ENCODE measurements at places on chromosomes 2 and 18.

- no peak for DNase-seq
Observed at GRCh38 chr18:49277395-49278036, 182.9 kb downstream of the DYM start.

DNA sequence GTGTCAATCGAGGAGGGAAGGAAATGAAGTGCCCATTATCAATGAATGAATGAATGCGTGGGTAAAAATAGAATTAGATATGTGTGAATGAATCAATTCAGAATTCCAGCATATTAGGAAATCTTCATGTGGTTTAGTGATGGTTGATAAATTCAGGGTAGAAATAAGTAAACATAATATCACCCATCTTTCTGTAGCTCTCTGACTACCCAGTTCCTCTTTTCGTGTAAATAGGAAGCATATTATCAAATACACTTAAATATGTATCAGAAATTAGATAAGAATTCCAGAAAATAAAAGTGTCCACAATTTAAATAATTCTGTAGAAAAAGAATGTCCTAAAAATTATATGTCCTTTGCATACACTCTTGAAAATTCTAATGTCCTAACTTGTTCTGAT is 552.9 kb upstream of the LRATD1 start:
- no peak for DNase-seq

- DNase-seq, result no peak
Observed at GRCh38 chr2:143475041-143475776, 346.0 kb downstream of the ARHGAP15 start.

- no peak for DNase-seq
Observed at GRCh38 chr2:61670591-61671501, 132.7 kb upstream of the XPO1 start.

GRCh38 chr2:239017491-239018098 is 169.7 kb downstream of the TWIST2 start:
- no peak for DNase-seq

- no peak for DNase-seq
Observed at GRCh38 chr2:200367155-200367554, 60.7 kb downstream of the SPATS2L start.

DNA sequence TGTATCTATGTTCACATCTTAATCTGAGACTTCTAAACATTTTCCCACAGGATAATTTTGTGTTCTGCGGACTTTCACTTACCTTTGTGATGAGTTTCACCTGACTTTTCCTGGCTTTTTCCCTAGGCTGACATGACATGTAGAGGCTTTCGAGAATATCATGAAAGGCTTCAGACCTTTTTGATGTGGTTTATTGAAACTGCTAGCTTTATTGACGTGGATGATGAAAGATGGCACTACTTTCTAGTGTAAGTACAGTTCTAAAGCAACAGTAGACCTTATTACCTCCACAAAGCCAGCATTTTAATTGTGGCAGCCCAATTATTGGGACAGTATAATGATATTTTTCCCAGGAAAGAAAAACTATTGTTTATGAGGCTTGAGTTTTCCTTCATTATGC is 34.1 kb upstream of the METAP1D start:
- DNase-seq, result no peak

DNA sequence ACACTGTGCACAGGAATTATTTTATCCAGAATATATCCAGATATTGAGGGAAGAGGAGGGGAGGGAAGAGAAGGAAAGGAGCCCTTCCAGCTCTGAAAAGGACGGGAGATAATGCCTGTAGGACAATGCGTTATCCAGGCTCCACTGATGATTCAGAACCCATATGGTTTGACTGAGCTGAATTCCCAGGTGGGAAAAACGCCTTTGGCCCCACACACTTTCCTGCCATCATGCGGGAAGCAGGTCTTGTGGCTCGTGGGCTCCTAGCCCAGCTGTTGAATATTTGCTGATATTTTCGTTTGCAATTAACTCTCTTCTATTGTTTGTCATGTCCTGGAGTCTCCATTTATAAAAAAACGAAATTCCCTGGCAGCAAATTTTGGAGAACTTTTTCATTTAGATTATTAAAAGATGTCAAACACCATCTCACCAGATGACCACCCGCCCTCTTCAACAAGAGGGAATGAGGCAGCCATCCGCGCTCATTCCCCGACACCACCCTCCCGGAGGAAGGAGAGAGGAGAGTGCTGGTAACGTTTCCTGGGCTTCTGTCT is 8.9 kb downstream of the COL6A3 start:
- no peak for DNase-seq

GRCh38 chr2:231531883-231532755 is 1.9 kb upstream of the NMUR1 start:
- no peak for DNase-seq

GRCh38 chr18:52216666-52217065 is 123.3 kb upstream of the DCC start:
- no peak for DNase-seq

DNA sequence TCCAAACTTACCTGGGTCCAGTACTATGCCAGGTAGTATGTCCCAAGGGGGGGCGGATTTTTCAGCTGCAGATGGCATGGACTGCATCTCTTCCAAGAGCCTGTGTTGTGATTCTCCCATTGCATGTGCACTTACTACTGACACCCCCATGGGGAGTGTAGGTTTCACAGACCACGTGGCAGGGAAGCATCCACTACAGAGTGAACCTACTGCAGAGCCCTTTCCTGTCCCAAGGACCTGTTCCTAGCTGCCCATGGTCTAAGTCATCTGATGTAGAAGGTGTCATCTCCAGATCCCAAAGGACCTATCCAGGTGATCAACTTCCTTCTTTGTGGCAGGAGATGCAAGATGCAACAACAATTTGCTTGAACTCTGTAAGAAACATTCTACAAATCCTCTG is 9.9 kb upstream of the SULT1C3 start:
- no peak for DNase-seq

- DNase-seq, result no peak
Observed at GRCh38 chr18:59035591-59035990, 104.1 kb upstream of the SEC11C start.

- DNase-seq, result no peak
Observed at GRCh38 chr2:55985406-55985805, 61.8 kb upstream of the EFEMP1 start.

- no peak for DNase-seq
Observed at GRCh38 chr2:109535217-109535946, 78.4 kb downstream of the SEPTIN10 start.

DNA sequence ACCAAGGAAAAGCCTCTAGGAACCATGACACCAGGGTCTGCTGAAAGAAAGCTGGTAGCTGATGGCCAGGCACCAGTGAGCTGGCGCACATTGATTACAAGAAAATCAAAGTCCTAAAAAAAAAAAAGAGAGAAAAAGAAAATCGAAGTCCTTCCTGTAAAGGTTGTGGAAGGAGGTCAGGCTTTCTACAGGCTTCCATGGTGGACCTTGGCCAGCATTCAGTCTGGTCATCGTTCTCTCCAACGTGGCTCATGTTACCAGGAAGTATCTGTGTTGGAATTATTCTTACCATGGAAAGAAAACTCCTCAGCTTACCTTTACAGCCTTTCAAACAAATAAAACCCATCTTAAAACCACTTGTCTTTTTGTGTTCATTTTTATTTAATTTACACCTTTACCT is 65.6 kb downstream of the CYB5A start:
- DNase-seq, result no peak

- no peak for DNase-seq
Observed at GRCh38 chr2:46098621-46099062, 198.6 kb upstream of the EPAS1 start.

DNA sequence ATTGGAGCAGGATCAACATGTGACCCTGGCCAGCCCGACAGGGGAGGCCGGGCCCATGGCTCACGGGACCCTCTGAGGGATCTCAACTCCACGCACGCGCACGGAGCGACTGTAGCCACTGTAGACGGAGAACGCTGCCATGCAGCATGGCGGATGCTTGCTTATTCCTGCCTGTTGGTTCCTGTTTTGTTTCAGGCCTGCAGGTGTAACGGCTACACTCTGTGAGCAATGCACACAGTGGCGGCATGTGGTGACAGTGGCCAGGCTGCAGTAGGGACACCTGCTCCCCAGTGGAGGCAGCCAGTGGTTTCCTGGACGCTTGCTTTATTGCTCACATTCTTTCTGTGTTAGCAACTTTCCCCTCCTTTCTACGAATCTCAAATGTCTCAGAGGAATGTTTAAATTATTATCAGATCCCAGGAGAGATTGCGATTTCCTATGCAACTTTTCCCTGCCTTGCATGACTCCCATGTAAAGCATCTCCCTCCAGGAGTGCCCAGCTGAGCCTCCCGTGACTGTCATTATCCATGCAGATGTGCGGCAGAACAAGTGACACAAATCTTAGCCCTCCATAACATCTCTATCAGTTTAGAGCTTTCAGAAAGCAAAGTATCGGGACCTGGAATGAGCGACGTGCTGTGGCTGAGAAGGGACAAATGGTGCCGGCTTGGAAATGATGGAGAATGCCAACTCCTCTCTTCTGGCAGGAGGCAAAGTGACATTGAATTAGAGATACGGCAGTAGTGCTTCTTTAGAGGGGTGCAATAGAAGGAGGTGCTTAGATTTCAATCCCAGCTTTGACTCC is 209.7 kb downstream of the ASB1 start:
- DNase-seq, result no peak

DNA sequence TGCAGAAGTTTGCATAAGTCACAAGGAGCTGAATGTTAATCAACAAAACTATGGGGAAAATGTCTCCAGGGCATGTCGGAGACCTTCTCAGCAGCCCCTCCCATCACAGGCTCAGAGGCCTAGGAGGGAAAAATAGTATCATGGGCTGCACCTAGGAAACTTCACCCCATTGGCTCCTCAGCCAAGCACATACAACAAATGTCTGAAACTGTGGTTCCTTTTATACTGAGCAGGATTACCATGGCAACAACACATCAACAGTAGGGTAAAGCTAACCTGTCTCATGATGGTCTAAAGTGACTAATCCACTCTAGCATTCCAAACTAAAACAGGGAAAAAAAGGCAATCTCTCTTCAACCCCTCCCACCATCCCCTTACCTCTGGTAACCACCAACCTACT is 3.2 kb upstream of the NEMP2 start:
- DNase-seq, result no peak

GRCh38 chr2:231930593-231931281 is 4.5 kb upstream of the NPPC start:
- no peak for DNase-seq

DNA sequence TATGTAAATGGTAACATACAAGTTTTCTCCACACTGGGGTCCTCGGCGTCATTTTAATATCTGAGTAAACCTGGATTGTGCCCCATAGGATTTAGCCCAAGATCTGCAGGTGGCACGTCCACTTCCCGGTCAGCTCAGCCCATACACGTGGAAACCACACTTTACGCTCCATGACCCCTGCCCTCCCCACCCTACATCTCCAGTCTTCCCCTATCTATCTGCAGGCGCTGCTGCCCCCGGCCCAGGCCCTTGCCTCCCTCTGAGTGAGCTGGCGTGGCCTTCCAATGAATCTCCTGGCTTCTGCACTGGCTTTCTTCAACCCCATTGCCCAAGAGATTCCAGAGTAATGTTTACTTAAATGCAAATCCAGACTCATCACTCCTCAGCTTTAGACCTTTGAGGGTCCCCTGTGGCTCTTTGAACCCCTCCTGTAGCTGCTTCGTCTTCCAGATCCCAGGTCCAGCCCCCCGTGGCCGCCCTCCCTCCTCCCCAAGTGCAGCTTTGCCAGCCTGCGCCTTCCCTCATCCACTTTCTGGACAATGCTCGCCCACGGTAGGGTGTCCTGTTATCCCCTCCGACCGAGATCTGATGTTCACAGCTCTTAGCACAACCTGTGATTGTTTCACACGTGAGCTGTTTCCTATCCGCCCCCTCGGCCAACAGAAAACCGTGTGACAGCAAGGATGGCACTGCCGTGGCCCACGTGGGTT is 421.4 kb upstream of the SALL3 start:
- DNase-seq, result no peak

DNA sequence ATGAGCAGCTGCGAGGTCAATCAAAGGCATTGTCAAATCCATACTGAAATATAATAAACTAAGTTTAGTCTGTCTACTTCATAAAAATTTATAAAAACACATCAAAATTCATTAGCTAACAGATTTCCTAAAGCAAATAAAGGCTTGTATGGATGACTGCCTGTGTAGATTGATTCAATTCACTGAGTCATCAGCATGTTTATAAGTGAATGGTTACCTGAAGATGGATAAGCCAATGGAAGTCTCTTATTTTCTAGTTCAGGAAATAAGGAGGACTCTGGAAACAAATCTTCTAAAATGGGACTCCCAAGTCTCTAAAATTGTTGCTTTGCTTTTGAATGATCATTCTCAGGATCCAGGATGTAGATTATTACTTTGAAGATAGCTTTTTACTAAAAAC is 57.0 kb upstream of the HNRNPA3 start:
- no peak for DNase-seq

- no peak for DNase-seq
Observed at GRCh38 chr2:214203214-214203613, 207.6 kb upstream of the VWC2L start.

DNA sequence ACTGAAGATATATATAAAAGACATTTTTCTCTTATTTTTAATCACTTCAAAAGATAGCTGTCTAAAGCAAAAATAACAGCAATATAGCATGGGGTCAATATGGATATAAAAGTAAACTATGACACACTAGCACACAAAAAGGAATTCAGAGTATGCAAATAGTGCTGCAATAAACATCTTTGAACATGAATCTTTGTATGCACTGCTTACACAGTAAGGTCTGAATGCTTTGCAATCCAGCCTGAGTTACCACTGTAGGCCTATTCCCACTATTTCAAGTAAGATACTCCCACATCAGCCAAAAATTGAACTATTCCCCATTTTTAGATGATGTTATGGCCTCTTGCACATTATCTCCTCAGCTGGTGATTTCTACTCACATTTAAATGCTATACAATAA is 27.4 kb upstream of the ERCC3 start:
- no peak for DNase-seq

GRCh38 chr2:40395169-40396073 is 56.5 kb downstream of the SLC8A1 start:
- DNase-seq, result no peak

GRCh38 chr2:106530866-106531265 is 43.7 kb downstream of the CD8B2 start:
- no peak for DNase-seq

DNA sequence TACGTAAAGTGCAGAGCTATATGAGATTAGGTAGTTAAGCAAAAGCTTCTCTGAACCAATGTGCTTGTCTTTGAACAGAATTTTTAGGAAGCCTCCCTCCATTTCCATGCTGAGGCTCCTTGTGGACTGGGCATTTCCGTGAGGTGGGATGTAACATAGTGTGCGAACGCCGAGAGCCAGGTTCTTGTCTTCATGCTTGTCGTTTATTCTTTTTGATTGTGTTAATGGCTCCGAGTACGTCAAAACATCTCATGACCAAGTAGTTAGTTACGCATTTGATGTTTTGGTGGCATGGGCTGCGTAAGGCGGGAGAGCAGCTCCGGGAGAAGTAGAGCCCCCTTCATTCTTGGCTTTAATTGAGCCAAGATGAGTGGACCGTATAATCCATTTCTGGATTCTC is 32.9 kb downstream of the DGKD start:
- DNase-seq, result no peak

- DNase-seq, result no peak
Observed at GRCh38 chr2:11562476-11562875, 28.6 kb downstream of the GREB1 start.
